ENCODE measurements at places on chromosomes 16 and 17.

- no peak for DNase-seq
Observed at GRCh38 chr16:64276646-64277045, 845.2 kb downstream of the CDH11 start.

- no peak for DNase-seq
Observed at GRCh38 chr16:80303691-80304090, 237.1 kb upstream of the DYNLRB2 start.

- DNase-seq: no peak
Observed at GRCh38 chr17:75456039-75456416, 407 bp upstream of the TMEM94 start.

- no peak for DNase-seq
Observed at GRCh38 chr17:39349246-39349645, 52.2 kb downstream of the FBXL20 start.

DNA sequence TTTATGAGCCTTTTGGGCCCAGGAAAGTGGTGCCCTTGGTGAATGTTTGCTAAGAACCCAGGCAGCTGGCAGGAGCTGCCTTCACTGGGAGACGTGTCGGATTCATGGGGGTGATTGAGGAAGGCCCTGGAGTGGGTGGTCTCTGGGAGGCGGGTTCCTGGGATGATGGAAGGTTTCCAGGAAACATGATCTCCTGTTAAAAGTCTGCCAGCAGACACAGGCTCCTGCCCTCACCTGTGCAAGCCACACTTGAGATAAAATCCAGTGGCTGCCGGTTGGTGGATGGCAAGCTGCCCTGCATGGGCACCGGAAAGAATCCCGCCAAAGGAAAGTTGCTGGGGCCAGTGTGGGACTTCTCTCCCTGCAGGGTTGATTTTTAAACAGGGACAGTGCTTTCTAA, 189.0 kb upstream of the CIBAR2 start:
- no peak for DNase-seq

Data from renal pelvis (tissue), 12 donors.